ENCODE measurements at places on chromosomes 1 and 21.
A peak's percentile ranks its signal among the peaks of the same experiment; 100 is the strongest.

GRCh38 chr1:26894263-26894662 is 4.2 kb upstream of the GPN2 start:
- ATAC-seq, result no peak

DNA sequence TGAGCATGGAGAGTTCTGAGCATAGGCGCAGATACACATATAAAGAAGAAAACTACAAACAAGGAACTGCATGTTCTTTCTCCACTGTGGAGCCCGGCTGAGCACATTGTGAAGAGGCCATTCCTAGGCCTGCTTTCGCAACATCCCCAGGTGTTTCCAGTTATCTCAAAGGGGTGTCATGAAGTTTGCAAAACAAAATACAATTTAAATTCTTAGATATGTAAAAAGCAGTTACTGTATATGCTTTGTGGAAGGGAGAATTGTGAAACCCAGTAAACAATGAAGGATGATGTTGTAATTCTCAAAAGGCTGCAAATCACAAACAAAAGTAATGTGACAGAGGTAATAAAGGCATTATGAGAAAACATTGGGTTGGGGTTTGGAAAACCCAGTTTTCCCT is 98.6 kb upstream of the ZNF644 start:
- ATAC-seq, result no peak

GRCh38 chr21:34639882-34640788 is 25.2 kb upstream of the RCAN1 start:
- peak; percentile 70 for ATAC-seq

GRCh38 chr1:192654591-192655251 is 18.8 kb downstream of the RGS13 start:
- peak; percentile 48 for ATAC-seq

DNA sequence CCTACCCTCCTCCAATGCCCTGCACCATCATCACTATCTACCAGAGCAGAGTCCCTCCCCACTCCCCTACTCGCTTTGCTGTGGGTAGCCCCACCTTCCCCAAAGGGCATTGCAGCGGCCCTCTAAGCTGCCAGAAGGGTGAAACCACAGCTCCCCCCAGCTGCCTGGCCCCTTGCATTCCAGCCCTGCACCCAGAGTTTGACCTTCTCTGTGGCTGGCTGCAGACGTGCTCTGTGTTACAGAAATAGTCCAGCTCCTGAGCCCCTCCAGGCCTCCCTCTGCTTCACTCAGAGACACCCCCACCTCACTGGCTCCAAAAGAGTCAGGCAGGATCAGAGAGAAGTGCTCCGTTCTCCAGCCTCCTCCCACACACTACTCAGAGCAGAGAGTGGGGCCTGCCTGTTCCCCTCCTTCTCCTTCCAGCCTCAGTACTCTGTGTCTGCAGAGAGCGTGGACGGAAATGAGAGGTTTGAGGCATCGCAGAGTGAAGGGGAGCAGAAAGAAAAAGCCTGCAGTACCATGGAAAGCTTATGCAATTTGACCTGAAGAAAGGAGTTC is 63.2 kb downstream of the PLEKHA6 start:
- ATAC-seq, result no peak

- no peak for ATAC-seq
These were observed 4.4 kb downstream of the B4GALT3 start for GRCh38 chr1:161172776-161173376.

- no peak for ATAC-seq
These were observed 12.6 kb upstream of the KLF18 start for GRCh38 chr1:44154049-44154448.

GRCh38 chr1:178451529-178451928 is 45.2 kb downstream of the CLEC20A start:
- ATAC-seq, result no peak

DNA sequence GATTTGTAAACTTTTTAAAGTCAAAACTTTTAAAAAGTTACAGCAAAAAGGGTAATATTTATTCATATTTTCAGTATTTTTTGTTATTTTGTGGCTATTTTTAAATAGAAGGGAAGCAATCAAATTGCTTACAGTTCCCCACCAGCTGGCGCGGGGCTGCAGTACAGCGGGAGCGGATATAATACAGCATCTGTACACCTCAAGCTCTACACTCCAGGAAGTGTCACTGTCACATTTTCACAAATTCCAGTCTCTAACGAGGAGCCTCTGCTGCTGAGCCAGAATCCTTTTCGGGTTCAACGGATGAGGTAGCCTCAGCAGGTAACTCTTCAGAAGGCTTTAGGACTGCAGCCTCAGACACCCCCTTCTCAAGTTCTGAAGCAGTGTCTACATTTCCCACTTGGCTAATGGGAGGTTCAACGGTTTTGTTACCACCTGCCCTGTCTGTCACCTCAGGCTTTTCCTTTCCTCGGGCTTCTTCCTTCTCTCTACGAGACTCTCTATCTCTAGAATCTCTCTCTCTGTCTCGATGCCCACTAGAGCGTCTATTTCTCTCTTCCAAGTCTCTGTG is 11.7 kb downstream of the SOD1 start:
- ATAC-seq, result no peak

GRCh38 chr1:161946071-161946987 is 77.3 kb downstream of the OLFML2B start:
- ATAC-seq, result no peak

DNA sequence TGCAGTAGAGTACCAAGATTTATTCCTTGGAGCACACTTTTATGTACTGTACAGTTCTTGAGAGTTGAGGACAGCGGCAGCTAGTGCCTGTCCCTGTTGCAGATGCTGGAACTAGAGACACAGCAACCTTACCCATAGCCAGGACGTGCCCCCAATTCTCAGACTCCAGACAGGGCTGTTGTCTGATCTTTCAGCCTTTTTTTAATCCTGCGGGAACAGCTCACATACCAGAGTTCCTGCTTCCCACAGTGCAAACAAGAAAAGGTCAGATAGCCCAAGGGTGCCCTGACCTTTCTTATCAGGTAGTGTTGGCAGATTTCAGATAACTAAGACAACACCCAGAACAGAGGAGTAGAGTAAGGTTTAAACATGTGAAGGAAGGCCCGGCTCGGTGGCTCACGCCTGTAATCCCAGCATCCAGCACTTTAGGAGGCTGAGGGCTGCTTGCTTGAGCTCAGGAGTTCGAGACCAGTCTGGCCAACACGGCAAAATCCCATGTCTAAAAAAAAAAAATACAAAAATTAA is 78.5 kb downstream of the DOP1B start:
- no peak for ATAC-seq

DNA sequence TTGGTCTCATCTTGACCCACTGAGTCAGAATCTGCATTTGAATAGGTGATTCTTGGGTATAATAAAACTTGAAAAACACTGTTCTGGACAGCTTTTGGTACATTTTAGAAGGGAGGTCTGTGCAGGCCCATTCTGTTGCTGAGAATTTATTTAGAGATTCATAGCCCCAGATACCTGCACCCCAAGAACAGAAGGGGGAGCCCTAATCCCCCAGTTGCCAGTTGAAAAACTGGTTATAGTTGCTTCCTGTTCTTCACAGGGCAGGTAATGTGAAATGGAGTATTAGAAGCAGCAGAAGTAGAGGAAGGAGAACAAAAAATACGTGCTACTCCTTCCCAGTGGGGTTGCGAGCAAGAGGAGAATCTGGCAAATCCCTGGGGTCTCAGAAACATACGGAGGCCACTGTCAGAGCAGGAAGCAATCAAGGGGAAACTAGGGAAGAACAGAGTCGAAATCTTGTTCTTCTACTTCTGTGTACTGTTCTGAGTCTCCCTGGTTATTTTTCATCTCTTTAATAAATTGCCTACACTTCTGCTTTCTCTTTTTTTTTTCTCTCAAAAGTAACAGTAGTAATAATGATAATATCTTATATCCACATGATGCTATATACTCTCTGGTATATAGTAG is 4.6 kb upstream of the CLCA2 start:
- peak; percentile 43 for ATAC-seq

DNA sequence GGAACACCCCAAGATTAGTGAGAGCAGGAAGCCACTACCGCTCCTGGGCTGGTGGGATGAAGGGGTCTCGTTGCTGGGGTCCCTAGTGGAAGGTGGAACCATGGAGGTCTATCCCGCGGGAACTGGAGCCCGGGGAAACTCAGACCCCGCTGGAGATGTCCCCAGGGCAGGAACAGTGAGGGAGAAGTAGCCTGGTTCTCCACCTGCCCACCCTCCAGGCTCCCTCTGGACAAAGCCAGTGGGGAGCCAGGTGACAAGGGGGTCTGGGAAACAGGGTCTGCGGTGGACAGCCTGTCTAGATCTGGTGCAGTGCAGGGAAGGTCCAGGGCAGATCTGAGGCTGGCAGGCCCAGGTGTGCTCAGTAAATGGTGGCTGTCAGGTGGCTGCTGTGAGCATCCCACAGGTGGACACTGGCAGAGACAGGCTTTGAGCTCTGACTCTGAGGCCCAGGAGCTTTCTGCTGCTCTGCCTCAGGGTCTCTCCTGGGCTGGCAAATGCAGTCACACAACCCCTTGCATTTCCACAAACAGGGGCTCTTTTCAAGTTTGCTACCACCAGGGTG is 88.0 kb upstream of the TLR5 start:
- no peak for ATAC-seq

- no peak for ATAC-seq
These were observed 5.1 kb upstream of the GPR157 start for GRCh38 chr1:9133870-9134585.

GRCh38 chr1:178345807-178346206 is 151.0 kb downstream of the CLEC20A start:
- ATAC-seq, result no peak

DNA sequence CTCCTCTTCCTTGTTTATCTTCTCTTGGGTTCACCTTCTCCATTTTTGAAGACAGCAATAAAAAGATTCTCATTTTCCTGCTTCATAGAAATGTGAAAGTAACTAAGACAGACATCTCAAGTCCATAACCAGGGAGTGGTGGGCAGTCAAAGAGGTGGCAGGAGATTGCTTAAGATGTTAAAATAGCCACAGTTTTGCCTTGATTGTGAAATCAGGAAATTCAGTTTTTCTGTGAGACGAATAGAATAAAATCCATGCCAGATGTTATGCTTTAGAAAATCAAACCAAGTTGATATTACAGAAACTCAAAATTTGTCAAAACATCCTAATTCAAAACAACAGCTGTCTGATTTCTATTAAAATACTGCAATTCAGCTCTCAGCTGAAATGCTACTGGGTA is 57.2 kb downstream of the TNN start:
- ATAC-seq, result no peak

DNA sequence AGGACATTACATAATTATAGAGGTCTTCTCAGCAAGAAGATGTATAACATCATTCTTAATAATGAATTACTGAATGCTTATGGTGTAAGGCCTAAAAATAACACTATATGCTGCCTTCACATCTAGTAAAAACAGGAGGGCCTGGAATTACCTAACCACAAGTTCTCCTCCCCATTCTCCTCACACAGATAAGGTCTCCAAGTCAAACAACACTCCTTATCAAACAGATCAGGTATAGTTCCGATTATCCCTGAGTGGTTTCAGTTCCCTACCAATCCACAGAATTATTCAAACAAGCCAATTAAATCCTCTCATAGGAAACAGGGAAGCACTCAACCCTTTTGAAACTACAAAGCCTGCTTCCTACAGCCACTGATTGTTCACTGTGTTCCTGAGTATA is 4.0 kb upstream of the AGBL4 start:
- ATAC-seq, result no peak

- ATAC-seq, result no peak
These were observed 47.5 kb upstream of the CRNN start for GRCh38 chr1:152461544-152461943.

- ATAC-seq, result no peak
These were observed 31.1 kb downstream of the GNAI3 start for GRCh38 chr1:109579491-109579890.

DNA sequence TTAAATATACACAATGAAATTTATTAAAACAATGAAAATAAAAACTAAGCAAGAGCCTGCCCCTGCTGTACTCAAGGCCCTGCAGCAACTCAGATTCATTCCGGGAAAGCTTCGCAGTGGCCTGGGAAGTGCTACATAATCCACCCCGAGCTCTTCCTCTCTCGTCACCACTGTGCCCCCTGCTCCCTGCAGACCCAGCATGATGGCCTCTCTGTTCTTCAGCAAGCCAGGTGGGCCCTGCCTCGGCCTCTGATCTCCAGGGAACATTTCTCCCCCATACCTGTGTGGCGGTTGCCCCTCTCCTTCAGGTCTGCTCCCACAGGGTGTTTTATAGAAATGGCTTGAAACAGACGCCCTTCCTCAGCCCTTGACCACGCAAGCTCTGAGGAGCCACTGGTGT is 10.6 kb downstream of the RNF187 start:
- ATAC-seq, result no peak

- no peak for ATAC-seq
These were observed 9.9 kb downstream of the IBA57 start for GRCh38 chr1:228175316-228176023.

DNA sequence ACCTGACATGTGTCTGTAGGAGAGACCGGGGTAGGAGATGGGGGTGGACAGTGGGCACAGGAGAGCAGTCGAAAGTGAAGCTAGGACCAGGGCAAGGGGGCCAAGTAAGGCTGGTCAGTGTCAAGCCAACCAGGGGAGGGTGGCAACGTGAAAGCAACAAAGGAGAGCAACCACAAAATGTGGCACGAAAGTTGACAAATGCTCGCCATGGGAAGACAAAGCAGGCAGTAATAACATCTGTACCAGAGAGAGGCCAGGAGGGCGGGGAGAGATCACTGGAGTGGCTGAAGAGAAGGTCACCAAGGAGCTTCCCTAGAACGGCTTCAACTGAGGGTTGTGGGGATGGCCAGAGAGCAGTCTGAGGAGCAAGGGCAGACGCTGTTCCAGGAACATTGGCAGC is 17.0 kb downstream of the QSOX1 start:
- no peak for ATAC-seq

DNA sequence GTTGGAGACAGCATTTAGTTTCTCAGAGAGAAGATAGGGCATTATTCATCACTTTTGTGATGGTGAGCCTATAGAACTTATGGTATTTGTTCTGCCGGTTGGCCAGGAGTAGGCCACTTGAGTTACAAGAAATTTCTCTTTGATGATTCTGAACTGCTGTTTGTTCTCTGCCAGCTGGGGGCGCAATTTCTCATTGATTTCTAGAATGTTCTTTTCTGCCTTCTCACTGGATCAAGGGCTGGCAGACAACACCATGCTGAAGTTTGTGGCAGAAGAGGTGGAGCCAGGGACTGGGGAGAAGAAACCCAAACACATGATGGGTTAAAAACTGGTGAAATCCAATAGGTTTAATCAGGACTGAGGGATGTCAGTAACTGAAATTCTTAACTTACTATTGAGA is 360.6 kb downstream of the FAM72C start:
- no peak for ATAC-seq
